ENCODE measurements at places on chromosomes 6 and 20.

- no peak for DNase-seq
Observed at GRCh38 chr6:145891565-145891964, 72.6 kb downstream of the SHPRH start.

- no peak for DNase-seq
Observed at GRCh38 chr6:13513626-13514502, 26.5 kb upstream of the GFOD1 start.

- no peak for DNase-seq
Observed at GRCh38 chr20:1094751-1095150, 23.7 kb upstream of the PSMF1 start.

- no peak for DNase-seq
Observed at GRCh38 chr6:36769183-36769675, 70.0 kb downstream of the CPNE5 start.

- no peak for DNase-seq
Observed at GRCh38 chr6:121413879-121414278, 21.6 kb upstream of the GJA1 start.

- no peak for DNase-seq
Observed at GRCh38 chr6:16344756-16345155, 106.4 kb downstream of the GMPR start.

DNA sequence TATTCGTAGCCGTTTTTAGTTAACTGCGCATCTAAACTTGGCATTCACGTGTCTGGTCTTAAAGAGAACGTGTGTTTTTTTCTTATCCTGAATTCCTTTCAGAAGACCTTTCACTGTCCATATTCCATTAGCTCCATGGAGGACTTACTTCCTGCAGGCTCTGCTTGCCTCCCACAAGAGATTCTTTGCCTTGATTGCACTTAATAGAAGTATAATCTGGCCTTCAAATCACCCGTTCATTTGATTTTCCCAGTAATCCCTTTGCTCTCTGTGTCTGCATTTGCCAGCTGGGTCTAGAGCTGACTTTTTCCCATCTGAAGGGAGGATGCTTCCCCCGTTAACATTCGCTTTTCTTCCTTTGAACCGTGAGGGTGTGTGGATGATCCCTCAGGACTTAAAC lies 79.5 kb downstream of the RNF182 start:
- no peak for DNase-seq

DNA sequence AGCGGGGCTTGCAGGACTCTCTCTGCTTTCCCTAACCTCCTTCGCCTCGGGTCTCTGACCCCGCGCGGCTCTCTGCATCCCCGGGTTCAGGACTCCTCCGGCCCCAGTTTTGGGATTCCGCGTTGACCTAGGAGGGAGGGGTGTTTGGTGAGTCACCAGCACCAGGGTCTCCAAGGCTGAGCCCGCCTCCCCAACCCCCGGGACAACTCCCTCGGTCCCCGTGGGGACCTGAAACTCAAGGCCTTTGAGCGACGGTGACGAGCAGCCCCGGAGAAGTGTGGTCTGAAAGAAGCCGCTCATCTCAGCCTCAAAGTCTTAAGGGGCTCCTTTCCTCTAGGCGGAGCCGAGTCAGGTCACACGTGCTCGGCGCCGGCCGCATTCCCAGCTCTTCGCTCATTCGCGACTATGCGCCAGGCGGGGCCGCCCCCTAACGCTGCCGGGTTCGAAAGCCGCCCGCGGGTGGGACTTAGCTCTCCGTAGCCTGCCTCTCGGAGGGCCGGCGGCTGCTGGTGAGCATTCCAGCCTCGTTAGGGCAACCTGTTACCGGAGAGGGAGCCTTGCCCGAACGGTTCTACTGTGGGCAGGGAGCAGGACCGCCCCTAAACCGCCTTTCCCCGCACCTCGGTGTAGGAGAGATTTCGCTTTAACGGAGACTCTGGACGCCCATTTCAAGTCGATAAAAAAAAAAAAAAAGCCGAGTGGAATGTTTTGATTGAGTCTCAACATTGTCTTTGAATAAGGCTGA lies 3.0 kb upstream of the PRDM13 start:
- DNase-seq: no peak

GRCh38 chr6:108576709-108577108 lies 16.0 kb downstream of the FOXO3 start:
- DNase-seq: no peak

DNA sequence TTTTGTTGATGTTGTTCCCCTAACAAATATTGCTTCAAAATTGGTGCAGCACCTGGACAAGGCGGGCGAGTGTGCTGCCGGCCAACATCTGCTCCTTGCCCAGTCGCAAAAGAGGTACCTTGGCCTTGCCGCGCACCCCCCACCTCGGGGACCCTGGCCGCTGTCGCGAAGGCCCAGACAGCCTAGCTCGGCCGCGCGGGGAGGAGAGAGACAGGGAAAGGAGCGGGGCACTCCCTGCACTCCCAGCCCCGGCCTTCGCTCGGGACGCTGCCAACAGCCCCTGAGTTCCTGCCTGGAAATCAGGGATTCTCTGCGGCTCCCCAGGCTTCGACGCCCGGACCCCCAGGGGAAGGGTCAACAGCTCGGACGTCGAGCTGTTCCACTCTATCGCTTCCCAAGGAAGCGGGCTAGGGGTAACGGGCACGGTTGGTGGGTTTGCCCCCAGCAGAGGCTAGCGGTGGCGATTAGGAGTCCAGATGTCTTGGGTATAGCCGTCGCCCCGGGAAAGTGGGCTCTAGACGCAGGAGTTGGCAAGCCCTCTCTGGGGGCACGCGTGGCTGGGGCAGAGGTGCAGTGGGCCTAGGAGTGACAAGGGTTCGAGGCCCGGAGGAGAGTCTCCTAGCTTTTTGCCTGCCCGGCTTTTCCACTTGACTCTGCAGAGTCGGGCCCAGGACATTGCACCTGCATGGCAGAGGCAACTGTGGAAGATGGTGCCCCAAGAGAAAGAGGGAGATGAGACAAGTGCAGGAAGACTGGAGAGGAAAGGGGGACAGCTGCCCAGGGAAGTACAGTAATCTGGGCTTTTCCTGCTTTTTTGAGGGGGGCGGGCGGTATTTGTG lies 8.2 kb downstream of the POU3F2 start:
- DNase-seq: no peak

DNA sequence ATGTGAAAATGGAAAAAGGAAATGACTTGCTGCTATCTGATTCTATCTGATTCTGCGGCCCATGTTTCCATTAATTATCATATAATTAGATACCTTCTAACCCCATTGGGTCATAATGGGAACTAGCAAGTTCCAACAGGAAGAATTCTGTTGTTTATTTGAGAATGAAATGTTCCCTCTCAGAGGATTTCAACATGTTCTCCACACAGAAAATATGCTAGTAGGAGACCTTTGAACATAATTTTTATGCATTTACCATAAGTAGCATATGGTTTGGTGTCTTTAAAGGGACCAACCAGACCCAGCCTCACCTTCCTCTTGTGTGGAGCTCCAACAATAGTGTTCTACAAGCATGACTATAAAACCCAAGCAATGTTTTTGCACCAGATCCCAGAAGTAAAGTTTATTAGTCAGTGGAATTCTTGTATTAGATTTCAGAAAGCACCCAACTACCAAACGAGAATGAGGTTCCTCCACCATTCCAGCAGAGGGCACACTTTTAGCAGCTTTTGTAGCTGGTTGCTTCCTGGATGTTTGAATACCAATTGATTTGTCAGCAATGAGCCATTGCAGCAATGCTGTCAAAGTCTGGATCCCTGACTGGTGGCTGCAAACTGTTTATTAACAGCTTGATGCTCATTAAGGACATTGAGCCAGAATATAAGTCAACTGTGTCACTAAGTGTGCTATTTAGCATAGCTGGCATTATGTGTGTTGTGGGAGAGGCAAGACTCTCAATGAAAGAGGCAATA lies 143.6 kb upstream of the GJE1 start:
- peak; percentile 39 for DNase-seq

DNA sequence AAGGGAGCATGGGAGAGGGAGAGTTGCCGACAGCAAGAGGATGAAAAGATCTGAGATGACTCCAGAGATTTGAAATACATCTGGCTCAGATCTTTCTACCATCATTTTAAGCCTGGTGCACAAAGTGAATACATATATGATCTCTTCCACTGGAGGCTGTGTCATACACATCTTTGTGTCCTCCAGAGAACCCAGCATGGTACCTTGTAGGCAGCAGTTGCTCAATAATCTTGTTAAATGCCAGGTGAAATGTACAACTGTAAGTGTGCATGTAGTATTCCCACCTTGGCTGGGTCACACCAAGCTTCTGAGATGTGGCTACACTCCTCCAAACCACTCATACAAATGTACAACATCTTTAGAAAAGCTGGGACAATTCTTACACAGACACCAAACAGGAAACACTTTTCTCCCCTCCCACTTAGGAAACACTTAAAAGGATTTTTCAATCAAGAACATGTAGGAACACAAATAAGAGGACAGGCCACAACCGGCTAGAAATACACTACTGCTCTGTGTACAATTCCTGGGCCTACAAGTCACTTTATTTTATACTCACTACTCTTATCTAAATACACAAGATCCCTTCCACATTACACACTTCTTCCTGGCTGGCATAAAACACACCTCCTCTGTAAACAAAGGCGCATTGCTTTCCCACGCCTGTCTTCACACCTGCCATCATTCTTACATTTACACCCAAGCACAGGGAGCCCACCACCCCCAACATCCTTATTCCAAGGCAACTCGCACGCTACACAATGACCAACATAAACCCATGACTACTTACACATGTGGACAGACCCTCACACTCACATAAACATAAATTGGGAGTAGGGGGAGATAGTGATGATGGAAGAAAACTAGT lies 3.8 kb upstream of the IER3 start:
- no peak for DNase-seq

- no peak for DNase-seq
Observed at GRCh38 chr6:118469468-118469867, 78.6 kb upstream of the PLN start.

GRCh38 chr20:51452091-51452613 lies 90.4 kb downstream of the NFATC2 start:
- DNase-seq: no peak

DNA sequence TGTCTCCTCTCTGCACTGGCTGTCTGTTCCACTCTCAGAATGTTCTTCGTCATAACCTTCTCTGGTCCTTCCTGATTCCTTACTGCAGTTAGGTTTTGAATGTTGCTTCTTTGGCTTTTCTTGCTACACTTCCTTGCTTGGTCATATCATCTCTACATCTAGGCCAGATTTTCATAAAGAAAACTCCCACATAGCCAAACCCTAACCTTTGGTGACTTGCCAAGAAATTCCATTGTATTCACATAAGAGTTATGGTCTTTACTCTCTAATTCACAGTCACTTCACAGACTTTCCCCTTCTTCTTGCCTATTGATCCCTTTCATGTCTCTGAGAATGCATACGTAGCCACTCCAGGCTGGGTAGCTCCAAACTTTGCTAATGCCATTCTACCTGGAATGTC lies 41.9 kb upstream of the SIM1 start:
- no peak for DNase-seq

DNA sequence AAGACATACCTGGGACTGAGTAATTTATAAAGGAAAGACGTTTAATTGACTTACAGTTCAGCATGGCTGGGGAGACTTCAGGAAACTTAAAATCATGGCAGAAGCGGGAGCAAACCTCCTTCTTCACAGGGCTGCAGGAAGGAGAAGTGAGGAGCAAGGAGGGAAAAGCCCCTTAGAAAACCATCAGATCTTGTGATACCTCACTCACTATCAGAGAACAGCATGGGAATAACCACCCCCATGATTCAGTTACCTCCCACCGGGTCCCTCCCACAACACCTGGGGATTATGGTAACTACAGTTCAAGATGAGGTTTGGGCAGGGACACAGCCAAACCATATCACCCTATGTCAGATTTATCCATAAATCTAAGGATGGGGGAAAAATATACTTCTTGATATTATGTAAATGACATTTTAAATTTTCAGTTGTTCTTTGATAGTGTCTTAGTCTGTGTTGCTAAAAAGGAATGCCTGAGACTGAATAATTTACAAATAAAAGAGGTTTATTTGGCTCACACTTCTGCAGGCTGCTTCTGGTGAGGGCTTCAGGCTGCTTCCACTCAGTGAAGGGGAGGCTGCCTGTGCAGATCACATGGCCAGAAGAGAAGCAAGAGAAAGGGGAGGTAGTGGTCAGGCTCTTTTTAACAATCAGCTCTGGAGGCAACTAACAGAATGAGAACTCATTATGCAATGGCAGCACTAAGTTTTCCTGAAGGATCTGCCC lies 1.2 kb upstream of the MCM9 start:
- no peak for DNase-seq

DNA sequence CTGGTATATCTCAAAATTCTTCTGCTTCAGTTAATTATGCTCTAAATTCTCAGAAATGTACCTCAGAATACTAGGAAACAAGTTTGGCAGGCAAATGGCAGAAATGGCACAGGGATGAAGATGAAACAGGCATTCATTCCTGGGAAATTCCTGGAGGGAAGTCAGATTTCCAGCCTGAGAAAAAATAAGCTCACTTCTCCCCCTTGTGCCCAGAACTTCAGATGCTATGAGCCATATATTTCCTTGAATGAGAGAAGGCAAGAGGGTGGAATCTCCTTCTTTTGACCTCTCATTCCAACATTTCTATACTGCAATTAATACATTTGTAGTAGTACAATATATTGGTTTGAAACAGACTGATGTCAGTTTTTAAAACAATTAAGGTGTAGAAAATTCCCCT lies 22.8 kb downstream of the RGS17 start:
- DNase-seq: no peak

DNA sequence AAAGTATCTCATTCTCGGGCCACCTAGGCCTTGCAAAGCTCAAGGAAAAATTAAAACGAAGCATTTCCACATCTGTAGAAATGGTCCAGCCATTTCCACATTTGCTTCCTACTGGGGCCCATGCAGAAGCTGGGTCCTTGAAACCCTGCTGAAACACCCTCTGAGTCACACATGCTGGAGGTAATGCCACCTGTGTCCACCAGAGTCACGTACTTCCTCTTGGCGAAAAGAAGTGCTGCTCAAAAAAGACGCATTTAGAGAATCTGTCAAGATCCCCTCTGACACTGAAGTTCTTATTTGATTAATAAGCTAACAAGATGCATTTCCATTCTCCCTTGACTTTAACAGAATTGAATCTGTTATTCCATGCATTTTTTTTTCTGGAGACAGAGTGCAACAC lies 423.2 kb downstream of the PREX1 start:
- DNase-seq: no peak

- no peak for DNase-seq
Observed at GRCh38 chr20:23160536-23161243, 74.6 kb upstream of the CD93 start.

DNA sequence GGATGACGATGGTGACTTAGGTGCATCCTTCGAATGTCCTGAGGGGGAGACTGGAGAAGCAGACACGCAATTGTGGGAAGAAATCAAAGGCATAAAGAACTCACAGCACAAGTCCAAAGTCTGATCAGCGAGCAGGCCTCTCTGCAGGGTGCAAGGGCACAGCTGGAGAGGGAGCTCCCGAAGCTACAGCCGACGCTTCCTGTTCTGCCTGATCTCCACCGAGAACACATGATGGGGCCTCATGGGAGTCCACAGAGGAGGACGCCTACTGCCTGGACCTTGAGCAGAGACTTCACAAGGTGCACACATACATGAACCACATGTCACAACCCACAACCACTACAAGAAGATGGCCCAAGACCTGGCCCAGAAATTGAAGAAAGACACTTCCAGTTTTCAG lies 51.4 kb downstream of the RIN2 start:
- no peak for DNase-seq
